ENCODE measurements at places on chromosomes 1 and 21.

- no peak for DNase-seq
These were observed 29.3 kb upstream of the COL6A2 start for GRCh38 chr21:46068516-46069079.

GRCh38 chr1:51114137-51114536 lies 12.1 kb downstream of the C1orf185 start:
- DNase-seq = no peak

DNA sequence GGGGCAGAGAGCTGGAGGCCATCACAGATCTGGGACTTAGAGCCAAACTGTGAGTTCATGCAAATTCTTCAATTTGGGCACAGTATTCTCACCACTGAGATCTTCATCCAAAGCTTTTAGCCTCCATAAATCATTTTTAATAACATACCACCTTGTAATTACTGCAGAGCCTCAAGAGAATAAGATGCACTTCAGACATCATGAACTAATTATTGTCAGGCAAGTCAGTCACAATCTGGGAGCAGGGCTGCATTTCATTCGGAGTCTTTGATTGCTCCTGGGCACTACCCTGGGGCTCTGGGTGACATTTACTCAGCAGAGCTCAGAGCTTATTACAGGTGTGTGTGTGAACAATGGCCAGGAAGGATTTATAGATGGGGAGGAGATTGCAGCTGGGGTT lies 623.7 kb downstream of the PTPRU start:
- DNase-seq = no peak

GRCh38 chr21:39077876-39078275 lies 105.4 kb downstream of the PSMG1 start:
- no peak for DNase-seq

GRCh38 chr1:5707566-5708345 lies 284.5 kb downstream of the NPHP4 start:
- DNase-seq = no peak

- no peak for DNase-seq
These were observed 570.8 kb downstream of the LTN1 start for GRCh38 chr21:28421716-28422524.

Data from GM13976 (cell line).